ENCODE measurements at places on chromosomes 2 and 18.

DNA sequence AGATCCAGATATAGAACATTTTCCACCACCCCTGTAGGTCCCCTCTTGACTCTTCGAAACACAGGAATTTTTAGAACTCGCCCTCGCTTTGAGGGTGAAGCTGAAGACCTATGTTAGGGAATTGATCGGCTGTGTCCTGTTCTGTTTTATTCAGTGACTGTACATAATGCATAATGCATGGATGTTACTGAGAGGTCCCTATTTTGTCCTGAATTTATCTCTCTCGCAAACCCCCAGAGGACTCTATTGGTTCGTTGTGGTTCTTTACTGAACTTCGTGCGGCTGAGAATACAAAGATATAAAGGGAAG, 431 bp upstream of the EIF5B start:
- no peak for DNase-seq

GRCh38 chr2:98160554-98160953, 73.6 kb downstream of the VWA3B start:
- DNase-seq: no peak

DNA sequence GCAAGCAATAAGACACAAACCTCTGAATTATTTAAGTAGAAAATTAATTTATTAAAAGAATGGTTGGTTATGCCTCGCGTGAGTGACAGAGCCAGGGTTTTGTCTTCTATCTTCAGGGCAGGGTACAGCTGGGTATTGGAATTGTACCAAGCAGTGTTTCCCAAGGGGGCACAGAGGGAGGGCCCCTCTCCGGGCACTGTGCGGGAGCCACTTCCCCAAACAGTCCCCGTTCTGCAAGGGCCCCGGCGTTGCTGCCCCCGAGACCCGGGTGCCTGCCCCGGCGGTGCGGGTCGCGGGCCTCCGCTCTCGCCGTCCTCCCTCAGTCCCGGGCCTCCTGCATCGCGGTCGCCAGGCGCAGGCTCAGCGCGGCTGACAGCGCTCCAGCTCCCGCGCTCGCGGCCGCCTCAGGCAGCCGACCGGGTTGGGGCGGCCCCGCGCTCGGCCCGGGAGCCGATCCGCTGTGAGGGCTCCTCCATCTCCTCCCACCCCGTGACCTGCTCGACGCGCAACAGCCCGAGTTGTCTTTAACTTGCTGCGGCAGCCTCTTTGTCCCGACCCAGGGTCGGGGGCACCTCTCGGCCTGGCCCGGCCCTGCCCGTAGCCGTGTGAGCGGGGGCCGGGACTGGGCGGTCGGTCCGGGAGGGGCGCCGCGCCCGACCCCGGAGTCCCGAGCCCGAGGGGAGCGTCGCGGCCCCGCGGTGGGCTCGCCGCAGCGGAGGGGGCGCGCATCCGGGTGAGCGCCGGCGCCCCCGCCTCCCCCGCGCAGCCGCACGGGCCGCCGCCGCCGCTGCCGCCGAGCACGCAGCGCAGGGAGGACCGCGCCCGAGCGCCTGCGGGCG, 620 bp upstream of the GALNT1 start:
- peak; percentile 83 for DNase-seq

DNA sequence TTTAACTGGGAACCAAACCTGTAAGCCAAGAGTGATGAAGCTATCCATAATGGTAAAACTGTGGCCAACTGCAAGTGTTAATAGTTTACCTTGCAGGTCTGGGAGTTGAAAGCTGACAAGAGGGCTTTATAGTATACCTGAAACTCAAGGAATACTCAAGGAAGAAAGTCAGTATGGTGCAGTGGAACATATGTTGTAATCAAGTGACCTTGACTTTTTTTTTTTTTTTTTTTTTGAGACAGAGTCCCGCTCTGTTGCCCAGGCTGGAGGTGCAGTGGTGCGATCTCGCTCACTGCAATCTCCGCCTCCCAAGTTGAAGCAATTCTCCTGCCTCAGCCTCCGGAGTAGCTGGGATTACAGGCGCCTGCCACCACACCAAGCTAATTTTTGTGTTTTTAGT, 27.6 kb downstream of the VIL1 start:
- no peak for DNase-seq

DNA sequence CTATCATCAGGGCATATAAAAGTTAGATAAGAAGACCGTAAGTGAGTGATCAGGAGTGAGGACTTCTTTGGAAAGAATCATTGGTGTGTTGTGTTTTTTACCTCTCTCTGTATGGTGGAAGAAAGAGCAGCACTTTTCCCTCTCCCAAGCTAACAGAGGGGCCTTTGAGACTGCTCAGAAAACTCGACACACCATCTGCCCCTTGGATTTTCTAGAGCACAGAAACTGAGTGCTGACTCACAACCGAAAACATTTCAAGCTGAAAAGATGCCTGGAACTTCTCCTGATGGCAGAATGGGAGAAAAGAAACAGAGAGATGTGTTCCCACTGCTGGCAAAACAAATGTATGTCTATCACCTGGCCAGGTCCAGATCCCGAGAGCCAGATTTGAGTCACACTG, 156.6 kb downstream of the DNAH7 start:
- no peak for DNase-seq

DNA sequence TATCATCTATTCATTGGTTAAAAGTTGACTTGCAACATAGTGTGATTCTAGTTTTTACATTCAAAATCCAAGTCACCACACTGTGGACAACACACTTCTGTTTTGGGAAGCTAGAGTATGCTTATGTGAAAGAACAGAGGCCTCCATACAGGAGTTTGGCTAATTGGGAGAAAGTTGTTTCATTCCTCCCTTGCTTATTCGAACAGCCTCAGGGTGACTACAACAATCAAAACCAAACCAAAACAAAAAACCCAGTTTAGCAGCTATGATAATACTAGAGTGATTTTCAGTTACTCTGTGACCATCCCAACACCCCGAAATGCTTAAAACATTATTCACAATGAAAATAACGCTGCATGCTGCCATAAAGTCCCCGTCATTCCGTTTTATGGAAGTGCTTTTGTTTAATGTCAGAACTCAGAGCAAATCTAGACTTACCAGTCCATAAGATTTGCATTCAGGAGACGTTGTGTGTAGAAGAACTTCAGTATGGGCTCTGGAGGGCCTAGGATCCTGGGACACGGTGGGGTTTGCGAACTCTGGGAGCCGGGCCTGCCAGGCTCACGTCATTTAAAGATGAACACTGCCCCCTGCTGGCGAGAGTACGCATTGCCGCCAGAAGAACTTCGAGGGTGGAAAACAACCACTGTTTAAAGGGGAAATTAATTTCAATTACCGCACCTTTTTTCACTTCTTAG, 111.4 kb downstream of the FTCDNL1 start:
- peak; percentile 84 for DNase-seq

DNA sequence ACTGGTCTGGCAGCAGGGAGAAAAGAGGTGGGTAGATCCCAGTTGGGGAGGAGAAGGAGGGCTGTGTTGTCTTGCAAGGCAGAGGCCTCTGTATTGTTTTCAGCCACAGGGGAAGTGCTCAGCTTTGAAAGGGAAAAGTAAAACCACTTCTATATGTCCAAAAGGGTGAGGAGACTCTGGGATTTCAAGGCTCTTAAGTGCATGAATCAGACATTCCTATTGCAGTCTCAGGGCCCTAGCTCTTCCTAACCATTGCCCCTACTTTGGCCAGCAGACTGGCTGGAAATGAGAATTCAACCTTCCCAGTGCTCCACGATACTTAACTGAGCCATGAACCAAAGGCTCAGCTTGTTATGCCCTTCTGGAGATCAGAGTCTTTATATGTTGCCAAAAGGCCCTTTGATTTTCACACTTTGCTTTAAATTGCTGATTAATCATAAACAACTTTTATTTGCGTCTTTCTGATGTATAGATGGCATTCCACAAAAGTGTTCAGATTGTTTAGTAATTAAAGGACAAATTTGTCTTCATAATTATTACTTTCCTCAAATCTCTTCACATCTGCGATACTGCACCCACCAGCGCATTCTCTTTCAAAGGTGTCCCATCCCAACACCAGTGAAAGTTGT, 313.8 kb upstream of the MMADHC start:
- no peak for DNase-seq

DNA sequence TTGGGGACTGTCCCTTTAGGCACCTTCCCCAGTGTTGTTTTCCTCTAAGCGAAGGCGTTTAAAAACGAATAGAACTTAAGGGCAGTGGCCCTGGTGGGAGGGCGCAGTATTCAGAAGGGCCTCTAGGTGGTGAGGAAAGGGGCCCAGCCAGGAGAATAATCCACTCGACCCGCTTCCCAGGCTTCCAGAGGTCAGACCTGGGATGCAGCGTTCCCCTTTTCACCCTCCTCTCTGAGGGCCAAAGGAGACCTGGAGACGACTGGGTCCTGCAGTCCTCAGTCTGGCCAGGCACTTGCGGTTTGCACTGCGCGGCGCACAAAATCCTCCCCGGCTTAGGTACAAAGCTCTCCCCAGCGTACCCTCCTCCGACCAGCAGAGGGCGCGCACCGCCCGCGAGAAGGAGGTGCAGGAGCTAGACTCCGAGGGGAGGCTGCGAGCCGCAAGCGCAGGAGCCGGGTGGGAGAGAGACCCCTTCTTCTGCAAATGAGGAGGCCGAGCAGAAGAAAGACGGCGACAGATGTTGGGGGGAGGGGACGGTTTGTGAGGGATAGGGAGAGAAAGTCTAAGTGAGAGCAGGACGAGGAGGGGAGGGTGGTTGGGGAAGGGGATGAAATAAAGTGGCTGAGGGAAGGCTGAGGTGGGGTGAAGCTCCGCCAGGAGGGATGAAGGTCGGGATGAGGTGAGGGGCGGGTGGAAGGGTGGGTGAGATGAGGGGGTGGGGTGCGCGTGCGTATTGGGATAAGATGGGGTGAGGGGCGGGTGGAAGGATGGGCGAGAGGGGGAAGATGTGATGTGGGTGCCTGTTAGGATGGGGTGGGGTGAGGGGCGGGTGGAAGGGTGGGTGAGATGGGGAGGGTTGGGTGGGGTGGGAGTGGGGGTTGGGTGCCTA, 4.9 kb downstream of the FEV start:
- peak; percentile 92 for DNase-seq

DNA sequence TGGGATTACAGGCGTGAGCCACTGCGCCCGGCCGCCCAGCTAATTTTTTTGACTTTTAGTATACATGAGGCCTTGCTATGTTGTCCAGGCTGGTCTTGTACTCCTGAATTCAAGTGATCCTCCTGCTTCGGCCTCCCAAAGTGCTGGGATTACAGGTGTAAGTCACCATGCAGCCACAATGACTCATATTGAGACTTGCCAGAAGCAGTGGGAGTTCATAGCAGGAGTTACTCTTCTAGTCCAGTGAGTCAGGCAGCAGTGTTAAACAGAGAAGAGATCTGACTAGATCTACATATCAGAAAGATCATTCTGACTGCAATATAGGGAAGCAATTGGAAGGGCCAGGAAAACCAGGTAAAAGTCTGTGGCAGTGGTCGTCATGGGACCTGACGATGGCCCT, 1.5 kb upstream of the FLACC1 start:
- no peak for DNase-seq

GRCh38 chr2:226969417-226970080, 133.7 kb downstream of the RHBDD1 start:
- DNase-seq: no peak

- no peak for DNase-seq
These were observed 252.2 kb upstream of the RAB6C start for GRCh38 chr2:129727286-129727685.

GRCh38 chr2:16869711-16870110, 204.1 kb upstream of the CYRIA start:
- no peak for DNase-seq
